ENCODE measurements at places on chromosomes 5 and 9.

GRCh38 chr9:132873403-132873802 is 4.7 kb downstream of the AK8 start:
- DNase-seq, result no peak

GRCh38 chr5:130692770-130693169 is 472.3 kb downstream of the HINT1 start:
- DNase-seq, result no peak

DNA sequence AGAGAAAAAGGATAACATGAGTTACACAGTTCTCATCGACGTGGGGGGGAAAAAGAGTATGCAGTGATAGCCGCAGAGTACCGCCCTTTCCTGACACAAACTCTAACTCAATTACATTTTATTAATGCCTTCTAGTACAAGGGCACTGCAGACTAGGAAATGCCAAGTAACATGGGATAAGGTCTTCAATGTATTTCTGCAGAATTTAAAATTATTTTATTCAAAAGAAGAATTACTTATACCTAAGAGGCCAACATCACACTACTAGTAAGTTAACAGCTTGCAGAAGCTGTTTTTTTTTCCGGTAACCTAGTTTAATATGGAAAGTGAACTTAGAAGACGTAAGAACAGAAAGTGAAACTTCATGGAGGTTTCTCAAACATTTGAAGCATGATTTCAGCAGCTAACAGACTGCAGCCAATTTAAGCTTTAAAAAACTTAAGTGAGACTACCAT is 3.9 kb downstream of the SETX start:
- DNase-seq, result no peak

DNA sequence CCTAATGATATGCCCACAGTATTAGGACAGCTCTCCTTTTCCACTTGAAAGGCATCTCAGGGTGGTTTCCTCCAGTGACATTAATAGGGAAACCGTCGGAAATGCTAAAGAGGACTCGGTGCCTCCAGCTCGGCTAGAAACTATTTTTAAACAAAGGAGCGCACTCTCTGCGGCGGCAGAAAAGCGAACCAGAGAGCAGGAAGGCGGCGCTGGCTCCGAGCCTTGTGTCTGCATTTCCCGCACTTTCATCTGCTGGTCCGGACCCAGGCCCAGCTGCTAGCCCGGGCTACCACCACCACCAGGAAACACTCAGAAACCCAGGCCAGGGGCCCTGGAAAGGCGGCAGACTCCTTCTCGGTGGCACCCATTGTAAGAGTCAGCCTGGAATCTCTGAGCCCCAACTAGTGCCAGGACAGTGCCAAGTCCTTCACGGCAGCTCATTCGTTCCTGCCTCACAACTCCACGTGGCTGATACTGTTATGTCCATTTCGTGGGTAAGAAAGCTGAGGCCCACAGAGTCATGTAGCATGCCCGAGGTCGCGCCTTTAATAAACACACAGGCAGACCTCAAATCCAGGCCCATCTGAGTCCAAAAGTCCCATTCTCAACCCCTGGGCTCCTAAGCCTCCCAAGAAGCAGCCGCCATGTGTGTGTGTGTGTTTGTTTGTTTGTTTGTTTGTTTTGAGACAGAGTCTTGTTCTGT is 73.9 kb downstream of the VAV2 start:
- no peak for DNase-seq

GRCh38 chr9:96217754-96218693 is 84.0 kb downstream of the HSD17B3 start:
- peak; percentile 13 for DNase-seq

- no peak for DNase-seq
Observed at GRCh38 chr5:73997960-73998359, 372.0 kb downstream of the ARHGEF28 start.

DNA sequence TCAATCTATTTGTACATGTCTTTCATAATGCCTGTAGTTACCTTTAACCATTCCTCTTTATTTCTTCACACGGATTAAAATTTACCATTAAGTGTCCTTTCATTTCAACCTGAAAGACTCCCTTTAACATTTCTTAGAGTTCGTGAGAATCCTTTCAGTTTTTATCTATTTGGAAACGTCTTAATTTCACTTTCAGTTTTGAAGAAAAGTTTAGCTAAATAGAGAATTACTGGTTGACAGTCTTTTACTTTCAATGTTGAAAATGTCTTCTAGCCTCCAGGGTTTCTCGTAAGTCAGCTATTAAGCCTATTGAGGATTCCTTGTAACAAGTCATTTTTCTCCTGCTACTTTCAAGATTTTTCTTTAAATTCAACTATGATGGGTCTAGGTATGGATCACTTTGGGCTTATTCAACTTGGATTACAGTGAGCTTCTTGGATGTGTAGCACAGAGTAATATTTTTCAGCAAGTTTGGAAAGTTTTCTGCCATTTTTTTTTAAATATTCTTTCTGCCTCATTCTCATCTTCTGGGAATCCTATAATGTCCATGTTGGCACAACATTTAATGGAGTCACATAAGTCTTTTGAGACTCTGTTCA is 48.5 kb downstream of the RFX3 start:
- no peak for DNase-seq

DNA sequence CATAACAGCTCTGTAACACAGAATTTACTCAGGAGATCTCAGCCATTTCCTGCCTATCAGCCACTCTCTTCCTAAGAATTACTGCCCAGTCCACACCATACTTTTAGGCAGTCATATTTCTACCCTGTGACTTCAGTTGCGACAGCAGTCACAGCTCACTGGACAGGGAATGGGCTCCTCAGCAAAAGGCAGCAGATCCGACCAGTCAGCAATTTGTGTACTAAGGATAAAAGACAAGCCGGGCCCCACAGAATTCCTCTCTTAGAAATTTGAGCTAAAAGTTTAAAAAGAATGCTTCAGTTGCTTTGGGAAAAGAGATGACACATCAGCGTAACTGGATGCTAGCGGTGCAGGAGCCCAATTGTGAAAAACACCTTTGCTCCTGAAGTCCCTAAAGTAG is 172.1 kb downstream of the ENC1 start:
- no peak for DNase-seq

DNA sequence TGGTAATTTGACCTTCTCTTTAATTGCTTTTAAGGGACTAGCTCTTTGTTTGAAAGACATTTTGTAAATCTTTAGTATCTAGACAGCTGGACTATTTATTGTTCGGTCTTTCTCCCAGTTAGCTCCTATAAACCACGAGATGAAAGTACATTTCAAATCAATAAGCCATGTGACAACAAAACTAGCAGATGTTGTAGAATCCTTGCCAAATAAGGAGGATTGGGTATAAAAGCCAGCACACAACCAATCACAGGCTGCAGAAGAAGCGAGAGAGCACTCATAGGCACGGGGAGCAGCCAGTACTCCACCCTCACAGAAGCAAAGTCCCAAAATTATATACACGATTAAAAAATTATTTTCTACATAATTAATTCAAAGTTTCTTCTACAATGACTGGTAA is 8.1 kb upstream of the OMD start:
- no peak for DNase-seq

DNA sequence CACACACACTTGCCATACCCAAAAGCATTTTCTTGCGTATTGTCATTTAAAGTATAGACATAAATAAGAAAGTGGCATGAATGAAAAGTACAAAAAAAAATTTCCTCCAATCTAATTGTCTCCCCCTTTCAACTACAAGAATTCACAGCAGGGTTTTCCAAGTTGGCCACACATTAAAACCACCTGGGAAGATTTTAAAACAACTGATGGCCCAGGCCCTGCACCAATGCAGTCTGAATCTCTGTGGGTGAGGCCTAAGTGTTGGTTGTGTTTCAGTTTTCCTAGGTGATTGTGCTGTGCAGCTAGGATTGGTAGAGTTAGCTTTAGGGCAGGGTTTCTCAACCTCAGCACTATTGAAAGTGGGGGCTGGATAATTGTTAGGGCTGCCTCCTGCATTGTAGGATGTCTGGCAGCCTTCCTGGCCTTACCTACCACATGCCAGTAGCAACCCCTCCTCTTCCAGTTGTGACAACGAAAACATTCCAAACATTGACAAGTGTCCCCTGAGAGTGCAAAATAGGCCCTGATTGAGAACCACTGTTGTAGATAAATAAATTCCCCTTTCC is 337.1 kb downstream of the KIAA0825 start:
- no peak for DNase-seq

DNA sequence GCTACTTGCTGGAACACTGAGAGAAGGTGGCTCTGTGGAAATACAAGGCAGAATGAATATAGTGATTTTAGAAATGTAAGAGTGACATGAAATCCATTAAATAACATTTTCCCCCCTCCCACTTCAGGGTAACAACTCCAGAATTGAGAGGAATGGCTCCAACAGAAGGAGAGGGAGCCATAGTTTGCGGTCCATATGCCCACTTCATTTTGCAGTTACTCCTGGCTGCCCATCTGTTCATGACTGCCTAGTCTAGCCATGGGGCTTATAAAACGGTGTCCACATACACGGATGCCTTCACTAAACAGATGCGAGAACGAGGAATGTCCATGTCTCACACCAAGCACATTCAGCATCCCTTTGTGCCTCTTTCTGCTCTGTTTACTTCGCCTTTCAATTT is 186.7 kb downstream of the TMEM38B start:
- no peak for DNase-seq

GRCh38 chr9:76198336-76198735 is 195.9 kb downstream of the RFK start:
- no peak for DNase-seq

DNA sequence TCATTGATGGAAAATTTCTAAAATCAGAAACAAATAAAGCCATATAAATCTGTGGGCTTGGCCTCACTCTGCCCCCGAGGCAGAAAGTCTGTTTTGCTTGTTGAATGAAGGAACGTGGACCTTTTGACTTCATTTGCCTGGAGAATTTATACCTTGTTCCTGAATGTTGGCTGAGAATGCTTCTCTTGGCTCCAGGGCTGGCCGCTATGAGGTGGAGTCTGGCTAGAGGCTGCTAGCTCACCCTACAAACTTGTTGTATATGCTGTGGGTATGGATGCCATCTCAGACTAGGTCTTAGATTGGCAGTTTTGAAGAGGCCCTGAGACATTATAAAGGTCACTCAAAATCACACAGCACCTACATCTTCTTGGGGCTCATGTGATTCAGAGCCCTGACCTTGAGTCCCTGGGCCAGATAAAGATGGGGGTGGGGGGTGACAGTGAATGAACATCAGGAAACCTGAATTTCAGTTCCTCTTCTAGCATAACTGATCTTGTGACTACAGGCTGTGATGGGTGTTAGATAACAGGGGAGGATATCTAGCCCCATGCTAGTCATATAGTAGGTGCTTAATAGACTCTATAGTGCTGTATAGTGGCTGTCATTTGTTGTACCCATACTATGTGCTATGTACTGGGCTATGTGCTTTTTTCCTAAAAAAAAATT is 2.8 kb downstream of the GM2A start:
- DNase-seq, result no peak

- DNase-seq, result peak; percentile 31
Observed at GRCh38 chr9:94603259-94604160, 9.9 kb upstream of the FBP2 start.

- no peak for DNase-seq
Observed at GRCh38 chr5:17076272-17076671, 140.2 kb upstream of the MYO10 start.

DNA sequence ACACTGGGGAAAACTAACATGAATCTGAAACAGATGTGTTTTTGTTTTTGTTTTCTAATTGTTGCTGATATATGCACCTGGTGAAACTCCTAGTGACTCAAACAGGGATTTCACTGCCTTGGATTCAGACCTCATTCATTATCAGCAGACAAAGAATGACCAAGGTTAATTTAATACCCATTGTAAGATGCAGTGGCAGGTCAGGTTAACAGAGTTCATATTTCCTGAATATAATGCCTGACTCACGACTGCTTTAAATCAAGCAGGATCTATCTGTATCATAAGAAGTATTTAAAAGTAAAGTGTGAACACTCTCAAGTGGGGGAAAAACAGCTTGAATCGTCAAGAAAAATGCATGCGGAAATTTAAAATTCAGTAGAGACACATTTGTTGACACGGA is 5.5 kb downstream of the JAKMIP2 start:
- no peak for DNase-seq

DNA sequence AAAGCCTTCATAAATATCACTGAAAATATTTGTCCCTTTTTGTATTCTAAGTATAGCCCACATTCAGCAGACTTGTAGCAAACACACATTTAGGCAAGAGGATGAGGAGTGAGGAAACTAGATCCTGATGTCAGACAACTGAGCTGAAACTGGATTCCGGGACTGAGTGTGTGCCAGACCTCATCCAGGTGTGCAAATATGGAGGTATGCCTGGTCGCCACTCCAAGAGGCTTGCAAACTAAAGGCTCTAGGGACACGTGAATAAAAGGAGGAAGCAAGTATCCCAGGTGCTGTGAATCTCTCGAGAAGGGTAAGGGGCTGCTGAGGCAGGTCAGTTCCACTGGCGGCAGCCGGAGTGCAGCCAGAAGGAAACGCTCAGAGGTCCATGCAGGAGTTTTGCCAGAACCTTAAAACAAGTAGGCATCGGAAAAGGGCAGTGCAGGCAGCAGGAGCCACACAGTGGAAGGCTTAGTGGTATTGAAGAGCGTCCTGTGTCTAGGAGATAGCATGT is 77.4 kb upstream of the ALDH1B1 start:
- no peak for DNase-seq

- no peak for DNase-seq
Observed at GRCh38 chr5:167011196-167011595, 1280.2 kb upstream of the WWC1 start.

GRCh38 chr5:25544652-25545249 is 900.0 kb upstream of the CDH10 start:
- no peak for DNase-seq

GRCh38 chr9:105319202-105319813 is 74.9 kb downstream of the SLC44A1 start:
- no peak for DNase-seq

DNA sequence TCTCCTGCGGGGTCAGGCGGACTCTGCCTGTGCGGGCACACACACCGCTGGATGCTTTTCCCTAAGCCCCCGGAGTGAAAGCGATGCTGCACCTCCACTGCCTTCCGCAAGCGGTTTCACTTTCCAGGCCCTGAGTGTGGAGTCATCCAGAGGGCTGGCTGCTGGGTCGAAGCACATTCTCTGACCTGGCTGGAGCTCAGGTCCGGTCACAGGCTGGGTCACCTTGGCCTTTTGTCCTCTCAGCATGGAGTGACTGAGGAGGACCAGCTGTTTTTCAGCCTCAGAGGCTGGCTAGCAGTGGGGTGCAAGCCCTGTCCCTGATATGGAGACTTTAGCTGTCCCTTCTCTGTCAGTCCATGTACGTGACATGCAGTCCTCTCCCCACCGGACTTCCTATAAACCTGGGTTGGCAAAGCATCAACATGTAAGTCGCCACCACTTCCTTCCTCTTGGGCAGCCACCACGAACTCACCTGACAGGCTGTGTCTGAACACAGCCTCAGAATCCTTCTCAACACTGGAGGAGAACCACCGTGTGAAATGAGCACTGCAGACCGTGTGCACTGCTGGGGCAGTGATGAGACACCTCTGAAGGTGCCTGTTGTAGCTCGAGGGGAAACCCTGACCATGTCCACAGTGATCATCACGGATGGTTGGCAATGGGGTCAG is 51.3 kb downstream of the GADD45G start:
- no peak for DNase-seq

DNA sequence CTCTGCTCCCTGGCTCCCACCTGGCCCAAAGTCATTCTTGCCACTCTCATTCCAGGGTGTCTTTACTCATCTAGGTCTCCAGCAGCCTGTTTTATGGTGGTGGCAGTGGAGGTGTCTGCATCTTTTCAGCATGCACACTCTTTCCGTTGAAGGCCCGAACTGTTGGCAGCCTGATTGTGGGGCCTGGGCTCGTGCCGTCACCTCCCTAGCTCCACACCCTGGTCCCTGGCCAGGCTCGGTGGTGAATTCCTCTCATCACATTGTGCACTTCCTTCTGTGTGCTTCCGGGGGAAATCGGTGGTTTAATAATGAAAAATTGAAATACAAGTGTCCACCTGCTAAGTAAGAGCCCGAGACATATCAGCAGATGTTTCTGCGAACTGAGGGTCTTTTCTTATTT is 214.3 kb downstream of the TRIO start:
- DNase-seq, result no peak
